ENCODE measurements at places on chromosomes 5 and 9.

GRCh38 chr9:76926324-76926741, 20.4 kb upstream of the PRUNE2 start:
- DNase-seq, result no peak

DNA sequence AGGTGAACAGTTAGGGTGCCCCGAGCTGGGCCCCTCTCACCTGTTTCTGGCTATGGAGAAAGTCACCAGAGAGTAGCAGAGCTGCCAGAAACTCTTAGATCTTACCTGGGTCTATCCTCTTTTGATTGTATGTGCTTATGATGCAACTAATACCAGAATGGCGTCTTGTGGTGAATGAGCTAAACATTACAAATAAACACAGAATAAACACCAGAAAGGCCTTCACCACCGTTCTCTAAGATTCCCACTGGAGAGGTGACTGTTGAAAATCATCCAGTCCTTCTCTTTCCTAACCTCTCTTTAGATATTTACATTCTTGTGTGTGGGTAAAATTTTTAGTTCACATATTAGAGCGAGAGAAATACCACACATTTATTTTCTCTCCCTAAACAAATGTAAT, 241.7 kb upstream of the GAS1 start:
- DNase-seq, result no peak

DNA sequence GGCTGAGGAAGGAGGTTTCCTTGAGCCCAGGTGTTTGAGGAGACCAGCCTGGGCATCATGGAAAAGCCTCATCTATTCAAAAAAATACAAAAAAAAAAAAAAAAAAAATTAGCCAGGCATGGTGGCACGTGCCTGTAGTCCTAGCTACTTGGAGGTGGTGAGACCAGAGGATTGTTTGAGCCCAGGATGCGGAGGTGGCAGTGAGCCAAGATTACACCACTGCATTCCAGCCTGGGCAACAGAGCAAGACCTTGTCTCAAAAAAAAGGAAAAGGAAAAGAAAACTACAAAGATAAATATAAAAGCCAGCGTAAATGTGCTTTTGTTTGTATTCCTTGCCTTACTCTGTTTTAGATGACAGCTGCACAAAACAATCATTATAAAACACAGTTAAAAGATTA, 2249.2 kb upstream of the C9orf72 start:
- DNase-seq, result no peak

DNA sequence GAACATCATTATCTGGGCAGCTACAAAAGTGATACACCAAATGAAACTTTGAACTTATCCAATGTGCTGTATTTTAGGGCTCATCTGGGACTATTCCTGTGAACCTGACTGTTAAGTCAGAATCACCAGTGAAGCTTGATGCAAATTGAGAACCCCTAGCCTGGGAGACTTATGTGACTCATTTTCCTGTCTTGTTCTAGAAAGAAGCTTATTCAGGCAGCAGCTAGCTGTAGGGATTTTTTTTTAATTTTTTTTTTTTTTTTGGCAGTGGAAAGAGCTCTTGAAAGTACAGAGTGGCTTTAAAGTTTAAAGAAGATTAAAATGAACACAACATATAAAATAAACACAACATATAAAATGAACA, 81.1 kb upstream of the TNFAIP8 start:
- DNase-seq, result no peak

DNA sequence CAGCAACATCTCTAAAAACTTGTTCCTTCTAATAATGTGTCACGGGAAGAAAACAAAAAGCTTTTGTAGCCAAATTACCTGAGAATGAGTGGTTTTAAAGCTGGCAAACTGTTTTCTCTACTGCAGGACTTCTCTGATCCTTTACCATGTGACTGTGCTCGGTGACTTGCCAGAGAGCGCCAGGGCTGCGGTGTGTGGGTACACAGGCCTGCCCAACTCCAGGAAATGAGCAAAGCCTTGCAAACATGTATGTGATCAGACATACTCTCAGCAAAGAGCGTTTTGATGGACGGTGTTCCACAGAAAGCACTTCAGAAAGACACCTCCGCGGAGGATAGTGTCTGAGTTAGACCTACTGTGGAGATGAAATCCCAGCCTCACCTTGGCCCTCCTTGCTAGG, 157.3 kb downstream of the SPOCK1 start:
- DNase-seq, result no peak

GRCh38 chr9:128556276-128556675, 3.9 kb downstream of the SPTAN1 start:
- no peak for DNase-seq

GRCh38 chr5:82603033-82603987, 325.2 kb upstream of the RPS23 start:
- DNase-seq, result no peak

DNA sequence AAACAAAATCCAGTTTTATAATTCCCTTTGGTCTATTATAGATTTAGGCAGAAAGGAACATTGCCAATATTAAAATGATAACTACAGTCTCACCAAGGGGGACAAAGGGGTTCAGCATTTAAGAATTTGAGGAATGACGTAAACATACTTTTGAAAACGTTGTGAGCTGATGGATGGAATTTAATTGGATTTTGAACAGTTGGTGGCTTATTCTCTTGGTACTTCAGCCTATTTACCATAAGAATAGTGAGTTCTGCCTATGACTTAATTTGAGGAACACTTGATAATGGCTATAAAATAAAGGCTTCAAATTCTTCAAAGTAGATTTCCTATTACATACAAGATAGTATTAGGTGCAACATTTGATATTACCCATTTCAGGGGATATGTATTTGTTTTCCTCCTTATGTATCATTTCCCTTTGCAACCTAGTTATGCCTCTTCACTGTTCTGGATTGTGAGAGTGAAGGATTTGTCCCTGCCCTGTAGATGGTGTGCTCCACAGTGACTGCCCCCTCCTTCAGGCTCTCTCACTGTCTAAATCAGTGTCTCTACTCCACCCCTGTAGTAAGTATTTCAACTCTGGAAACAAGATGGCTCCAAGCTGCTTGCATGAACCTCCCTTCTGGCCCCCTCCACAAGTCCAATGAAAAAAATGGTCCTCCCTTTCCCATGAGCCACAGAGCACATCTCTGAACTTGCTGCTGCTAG, 225.6 kb downstream of the ARHGEF28 start:
- no peak for DNase-seq

GRCh38 chr5:119078861-119079260, 8.0 kb downstream of the DMXL1 start:
- DNase-seq, result no peak

GRCh38 chr9:2193552-2193951, 178.4 kb downstream of the SMARCA2 start:
- no peak for DNase-seq

- no peak for DNase-seq
Measured at GRCh38 chr9:110089681-110090370, 118.1 kb downstream of the C9orf152 start.

GRCh38 chr5:91329283-91329682, 53.8 kb downstream of the ARRDC3 start:
- DNase-seq, result no peak

DNA sequence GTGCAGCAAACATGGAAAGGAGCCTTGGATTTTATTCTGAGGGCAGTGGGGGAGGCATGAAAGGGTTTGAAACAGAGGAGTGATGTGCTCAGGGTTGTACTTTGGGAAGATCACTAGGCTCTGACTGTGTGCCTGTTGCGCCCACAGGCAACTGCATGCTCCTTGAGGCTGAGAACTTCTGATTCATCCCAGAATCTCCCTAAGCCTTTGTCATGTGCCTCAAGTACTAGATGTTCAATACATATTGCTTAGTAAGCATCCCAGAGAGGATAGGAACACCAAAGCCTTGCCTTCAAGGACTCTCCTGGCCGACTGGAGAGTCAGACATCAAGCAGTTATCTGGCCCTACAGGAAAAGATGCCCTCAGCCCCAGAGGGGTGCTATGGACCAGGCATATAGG, 54.1 kb downstream of the ARHGEF37 start:
- DNase-seq, result no peak

GRCh38 chr9:127285965-127286364, 21.4 kb downstream of the GARNL3 start:
- no peak for DNase-seq

DNA sequence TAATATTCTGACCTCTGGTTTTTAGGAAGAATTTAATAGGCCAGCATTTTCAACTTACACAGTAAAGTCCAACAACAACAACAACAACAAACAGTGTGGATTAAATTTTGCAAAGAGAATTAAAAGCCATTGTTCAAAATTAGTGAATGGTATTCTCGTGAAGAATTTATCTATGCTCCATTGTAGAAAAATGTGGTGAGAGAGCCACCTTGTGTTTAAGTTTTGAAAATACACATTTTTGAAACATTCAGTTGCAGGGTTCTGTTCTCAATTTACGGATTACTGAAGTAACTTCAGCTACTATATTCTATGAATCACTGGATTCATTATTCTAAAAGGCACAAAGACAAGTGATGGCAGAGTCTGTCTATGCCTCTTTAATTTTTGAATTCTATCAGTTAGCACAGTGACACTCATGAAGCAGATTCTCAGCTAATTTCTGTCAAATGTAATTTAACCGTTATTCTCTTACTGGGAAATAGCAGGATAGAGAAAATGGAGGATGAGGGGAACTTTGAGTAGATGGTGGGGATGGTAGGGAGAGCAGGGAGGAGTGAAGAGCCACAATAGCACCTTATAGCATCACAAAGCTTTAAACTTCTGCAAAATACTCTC, 11.0 kb downstream of the CCDC152 start:
- DNase-seq, result no peak

- no peak for DNase-seq
Measured at GRCh38 chr5:53303105-53303504, 177.3 kb upstream of the FST start.

GRCh38 chr9:21294904-21295538, 10.1 kb downstream of the IFNA5 start:
- no peak for DNase-seq

GRCh38 chr5:110398951-110399350, 327.5 kb downstream of the TMEM232 start:
- DNase-seq, result no peak

- no peak for DNase-seq
Measured at GRCh38 chr5:163861670-163862069, 356.3 kb downstream of the MAT2B start.

- DNase-seq, result peak; percentile 56
Measured at GRCh38 chr5:176619203-176619568, 9.2 kb upstream of the GPRIN1 start.

GRCh38 chr9:129619787-129620668, 873 bp downstream of the C9orf50 start:
- no peak for DNase-seq

- DNase-seq, result no peak
Measured at GRCh38 chr9:100619194-100619593, 41.3 kb downstream of the CAVIN4 start.

GRCh38 chr5:132456296-132456986, 34.1 kb downstream of the IRF1 start:
- no peak for DNase-seq

DNA sequence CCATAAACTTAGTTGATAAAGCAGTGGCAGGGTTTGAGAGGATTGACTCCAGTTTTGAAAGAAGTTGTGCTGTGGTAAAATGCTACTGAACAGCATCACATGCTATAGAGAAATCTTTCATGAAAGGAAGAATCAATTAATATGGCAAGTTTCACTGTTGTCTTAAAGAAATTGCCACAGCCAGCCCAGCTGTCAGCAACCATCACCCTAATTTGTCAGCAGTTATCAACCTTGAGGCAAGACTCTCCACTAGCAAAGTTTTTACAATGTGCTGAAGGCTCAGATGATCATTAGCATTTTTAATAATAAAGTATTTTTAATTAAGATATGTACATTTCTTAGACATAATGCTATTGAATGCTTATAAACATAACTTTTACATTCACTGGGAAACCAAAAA, 101.0 kb upstream of the SH3GL2 start:
- DNase-seq, result no peak

DNA sequence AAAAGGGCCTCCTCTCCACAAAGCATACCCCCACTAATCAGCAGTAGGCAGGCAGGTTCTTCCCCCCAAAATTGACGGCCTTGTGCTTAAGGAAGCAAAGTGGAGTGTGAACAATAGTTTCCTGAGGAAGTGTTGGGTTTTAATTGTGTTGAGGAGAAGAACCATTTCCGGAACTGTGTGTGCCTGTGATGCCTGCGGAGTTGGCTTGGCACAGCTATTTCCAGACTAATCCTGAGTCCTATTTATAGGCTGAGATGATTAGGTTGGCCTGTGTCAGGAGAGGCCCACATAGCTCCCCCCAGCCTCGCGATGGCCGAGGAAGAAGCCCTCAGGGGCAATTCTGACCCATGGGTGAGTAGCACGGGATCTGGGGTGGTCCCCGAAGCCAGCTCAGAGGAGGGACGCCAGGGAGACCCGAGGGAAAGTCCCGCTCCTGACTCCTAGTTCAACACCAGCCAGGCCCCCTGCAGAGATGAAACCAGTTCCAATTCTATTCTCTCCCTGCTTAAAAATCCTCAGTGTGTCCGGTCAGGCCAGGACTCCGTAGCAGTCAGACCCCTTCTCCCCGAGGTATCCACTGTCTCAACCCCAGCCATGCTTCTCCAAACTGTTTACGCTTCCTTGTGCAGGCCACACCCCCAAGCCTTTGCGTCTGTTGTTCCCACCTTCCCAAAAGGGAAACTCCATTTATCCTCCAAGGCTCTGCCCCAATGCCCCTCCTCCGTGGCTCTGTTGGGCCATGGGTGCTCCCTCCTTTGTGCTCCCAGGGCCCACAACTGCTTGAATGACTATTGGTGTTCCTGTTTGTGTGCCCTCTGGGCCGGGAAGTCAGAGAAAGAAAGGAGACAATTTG, 18.1 kb downstream of the GSN start:
- no peak for DNase-seq

- no peak for DNase-seq
Measured at GRCh38 chr5:172350212-172351181, 66.9 kb upstream of the UBTD2 start.

GRCh38 chr9:401223-401622, 186.6 kb downstream of the DOCK8 start:
- DNase-seq, result no peak

DNA sequence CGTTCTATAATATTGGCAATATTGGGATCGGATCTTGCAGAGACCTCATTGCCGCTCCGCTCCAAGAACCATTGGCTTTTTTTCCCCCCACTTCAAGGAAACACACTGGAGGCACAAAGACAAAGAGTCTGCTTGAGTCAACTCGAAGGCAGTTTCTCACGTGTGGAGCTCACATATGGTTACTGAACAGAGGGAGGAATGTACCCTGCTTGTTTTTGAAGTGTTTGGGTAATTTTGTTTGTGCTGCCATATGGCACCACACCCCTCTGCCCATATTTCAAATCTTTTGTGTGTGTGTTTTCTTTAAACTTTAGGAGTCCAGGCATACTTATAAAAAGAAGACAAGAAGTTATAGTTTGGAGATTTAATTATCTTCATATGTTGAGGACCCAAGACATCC, 595.9 kb downstream of the DTWD2 start:
- no peak for DNase-seq

GRCh38 chr9:90515510-90515909, 127.1 kb downstream of the DIRAS2 start:
- DNase-seq, result no peak

GRCh38 chr9:109349421-109349846, 28.6 kb upstream of the EPB41L4B start:
- DNase-seq, result no peak

GRCh38 chr9:26392639-26393038, 500.0 kb downstream of the CAAP1 start:
- DNase-seq, result no peak

Measured in right renal pelvis (tissue), 4 donors.